ENCODE measurements at places on chromosomes 13 and 19.

- DNase-seq = no peak
Measured at GRCh38 chr13:33111414-33112110, 95.3 kb downstream of the KL start.

GRCh38 chr13:51047434-51048165, 63.5 kb downstream of the C13orf42 start:
- no peak for DNase-seq

DNA sequence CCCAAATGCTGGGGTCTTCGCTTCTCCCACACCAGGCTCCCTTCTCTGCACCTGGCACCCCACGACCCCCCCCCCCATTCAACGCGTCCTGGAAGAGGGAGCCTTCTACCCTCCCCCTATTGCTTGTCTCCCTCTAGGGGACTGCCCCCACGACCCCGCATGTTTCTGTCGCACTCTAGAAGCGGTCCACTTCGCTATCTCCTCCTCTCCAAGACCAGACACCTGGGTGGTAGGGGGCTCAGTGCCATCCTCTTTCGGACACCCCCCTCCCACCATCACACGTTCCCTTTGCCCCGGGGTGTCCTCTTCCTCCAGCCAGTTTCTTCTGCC, 1.5 kb downstream of the TGFB1 start:
- DNase-seq = no peak

GRCh38 chr13:54949735-54950134, 1921.1 kb downstream of the OLFM4 start:
- DNase-seq = no peak

GRCh38 chr13:33322965-33323668, 37.6 kb upstream of the STARD13 start:
- DNase-seq = no peak

GRCh38 chr13:112955271-112955937, 13.6 kb upstream of the MCF2L start:
- no peak for DNase-seq

- no peak for DNase-seq
Measured at GRCh38 chr13:51603716-51604115, 19.5 kb downstream of the WDFY2 start.

GRCh38 chr19:10800488-10800887, 35.5 kb downstream of the TMED1 start:
- DNase-seq = no peak

- no peak for DNase-seq
Measured at GRCh38 chr13:29101409-29101808, 281.3 kb downstream of the MTUS2 start.

DNA sequence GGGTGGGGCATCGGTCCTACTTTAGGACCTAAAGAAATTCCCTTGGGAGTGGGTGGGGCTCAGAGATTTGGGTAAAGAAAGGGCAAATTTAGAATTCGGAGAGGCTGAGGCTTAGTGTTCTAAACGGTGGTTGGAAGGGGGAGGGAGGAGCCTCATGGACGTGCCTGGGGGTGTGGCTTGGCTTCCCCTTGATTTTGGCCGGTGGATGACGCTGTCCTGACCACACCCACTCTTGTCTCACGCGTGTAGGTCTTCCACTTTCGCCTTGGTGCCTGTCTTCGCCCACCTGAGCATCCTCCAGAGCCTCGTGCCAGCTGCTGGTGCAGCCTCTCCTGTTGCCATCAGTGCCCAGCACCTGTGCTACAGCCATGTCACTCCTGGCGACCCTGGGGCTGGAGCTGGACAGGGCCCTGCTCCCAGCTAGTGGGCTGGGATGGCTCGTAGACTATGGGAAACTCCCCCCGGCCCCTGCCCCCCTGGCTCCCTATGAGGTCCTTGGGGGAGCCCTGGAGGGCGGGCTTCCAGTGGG, 1.2 kb upstream of the NUP62 start:
- DNase-seq = no peak

DNA sequence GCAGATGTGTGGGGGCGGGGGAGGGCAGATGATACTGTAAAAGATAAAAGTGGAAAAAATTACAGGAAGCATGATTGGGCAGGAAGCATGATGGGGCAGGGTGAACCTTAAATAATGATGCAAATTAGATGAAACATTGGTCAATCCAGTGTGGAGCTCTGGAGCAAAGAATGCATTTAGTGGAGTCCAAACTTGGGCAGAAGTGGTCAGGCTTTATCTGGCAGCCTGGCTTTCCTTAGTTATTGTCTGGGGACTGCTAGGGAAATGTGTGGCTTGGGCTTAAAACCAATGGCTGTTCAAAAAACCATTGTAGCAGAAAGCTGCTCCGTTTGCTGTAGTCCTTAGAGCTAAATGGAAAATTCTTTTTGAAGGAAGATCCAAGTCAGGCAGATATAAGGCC, 1077.3 kb upstream of the MIR17HG start:
- no peak for DNase-seq

GRCh38 chr19:42465827-42466280, 23.1 kb upstream of the CXCL17 start:
- DNase-seq = no peak

DNA sequence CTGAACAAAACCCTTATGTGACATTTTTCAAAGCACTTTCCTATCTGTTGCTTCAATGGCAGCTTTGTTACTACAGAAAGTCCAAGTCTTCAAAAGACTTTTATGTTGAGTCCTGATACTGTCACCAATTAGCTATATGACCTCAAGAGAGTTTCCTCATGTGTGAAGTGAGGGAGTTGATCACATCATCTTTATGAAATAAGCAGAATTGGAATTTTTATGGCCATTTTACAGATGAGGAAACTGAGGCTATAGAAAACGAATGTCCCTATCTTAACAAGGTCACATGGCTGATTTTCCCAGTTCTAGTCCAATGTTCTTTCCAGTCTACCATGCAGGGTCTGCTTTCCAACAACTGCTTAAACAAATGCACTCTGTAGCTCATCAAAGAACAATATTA, 2.6 kb downstream of the TNFRSF19 start:
- no peak for DNase-seq

- DNase-seq = no peak
Measured at GRCh38 chr13:41017159-41017558, 2.0 kb downstream of the ELF1 start.

GRCh38 chr13:40908546-40908945, 110.6 kb downstream of the ELF1 start:
- DNase-seq = no peak

GRCh38 chr19:18282021-18282787, 782 bp upstream of the JUND start:
- no peak for DNase-seq

DNA sequence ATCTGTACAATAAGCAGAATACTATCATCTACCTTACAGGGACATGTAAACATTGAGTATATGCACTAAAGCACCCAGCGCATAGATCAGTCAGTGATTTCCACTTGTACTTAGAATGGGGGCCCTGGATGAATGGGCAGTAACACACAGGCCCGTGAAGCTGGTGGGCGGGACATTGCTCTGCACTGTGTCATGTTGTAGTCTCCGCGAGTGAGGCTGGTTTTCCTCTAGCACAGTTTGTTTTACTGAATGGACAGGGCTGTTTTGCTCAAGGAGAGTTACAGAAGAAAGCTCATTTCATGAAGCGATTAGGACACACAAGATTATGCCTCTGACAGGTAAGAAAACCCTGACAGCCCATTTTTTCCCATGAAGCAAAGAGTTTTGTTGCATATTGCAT, 86.4 kb upstream of the SOX21 start:
- DNase-seq = no peak

- DNase-seq = no peak
Measured at GRCh38 chr19:18800079-18800478, 9.0 kb upstream of the COMP start.

DNA sequence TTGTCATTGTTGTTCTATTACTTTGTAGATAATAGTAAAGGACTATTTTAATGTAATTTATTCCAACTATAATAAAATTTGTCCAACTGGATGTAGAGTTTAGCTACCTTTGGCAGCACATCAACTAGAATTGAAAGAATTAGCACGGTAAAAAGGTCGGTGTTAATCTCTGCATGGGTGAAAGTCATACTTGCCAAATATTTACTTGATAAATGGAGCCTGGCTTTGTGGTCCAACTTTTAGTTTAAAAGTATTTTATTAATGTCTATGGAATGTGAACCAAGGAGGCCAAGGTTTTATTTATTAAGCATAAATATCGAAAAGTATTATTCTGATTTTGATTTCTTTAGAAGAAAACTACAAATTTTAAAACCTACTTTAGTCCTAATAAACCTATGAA, 1389.0 kb downstream of the PCDH9 start:
- DNase-seq = no peak

GRCh38 chr19:31535691-31536460, 186.6 kb upstream of the TSHZ3 start:
- DNase-seq = no peak

DNA sequence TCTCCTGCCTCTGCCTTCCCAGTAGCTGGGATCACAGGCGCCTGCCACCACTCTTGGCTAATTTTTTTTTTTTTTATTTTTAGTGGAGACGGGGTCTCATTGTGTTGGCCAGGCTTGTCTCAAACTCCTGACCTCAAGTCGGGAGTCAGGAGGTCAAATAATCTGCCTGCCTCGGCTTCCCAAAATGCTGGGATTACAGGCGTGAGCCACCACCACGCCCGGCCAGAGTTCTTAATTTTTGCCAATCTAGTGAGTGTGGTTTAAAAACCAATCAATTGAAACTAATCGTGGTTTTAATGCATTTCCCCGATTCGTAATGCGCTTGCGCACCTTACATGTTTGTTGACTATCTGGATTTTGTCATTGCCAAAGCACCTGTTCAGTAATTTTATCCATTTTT, 37.0 kb downstream of the SKA3 start:
- DNase-seq = no peak

- no peak for DNase-seq
Measured at GRCh38 chr19:13400296-13400695, 106.0 kb downstream of the CACNA1A start.

DNA sequence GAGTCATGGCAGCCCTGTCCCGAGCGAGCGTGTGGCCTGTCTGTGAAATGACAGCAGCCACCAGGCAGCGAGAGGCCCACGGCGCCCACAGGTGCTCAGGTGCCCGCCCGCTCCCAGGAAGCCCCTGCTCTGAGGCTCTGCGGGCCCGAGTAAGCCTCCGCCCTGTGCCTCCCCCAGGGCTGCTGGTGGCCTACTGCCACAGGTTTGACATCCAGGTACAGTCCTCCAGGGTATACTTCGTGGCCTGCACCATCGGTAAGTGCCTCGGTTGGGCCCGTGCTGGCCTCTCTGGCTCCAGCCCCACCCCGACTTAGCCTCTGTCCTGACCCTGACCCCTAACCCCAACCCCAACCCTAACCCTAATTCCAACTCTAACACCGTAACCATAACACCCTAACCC, 15.0 kb upstream of the TMPRSS9 start:
- no peak for DNase-seq

DNA sequence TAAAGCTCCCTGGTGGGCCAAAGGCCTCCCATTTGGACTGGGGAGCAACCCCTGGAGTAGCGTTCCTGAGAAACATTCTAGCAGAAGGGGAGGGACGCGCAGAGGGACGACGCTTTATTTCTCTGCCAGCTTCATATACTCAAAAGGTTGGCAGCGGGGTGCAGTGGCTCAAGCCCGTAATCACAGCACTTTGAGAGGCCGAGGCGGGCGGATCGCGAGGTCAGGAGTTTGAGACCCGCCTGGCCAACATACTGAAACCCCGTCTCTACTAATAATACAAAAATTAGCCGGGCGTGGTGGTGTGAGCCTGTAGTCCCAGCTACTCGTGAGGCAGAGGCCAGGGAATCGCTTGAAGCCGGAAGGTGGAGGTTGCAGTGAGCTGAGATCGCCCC, 16.8 kb downstream of the RB1 start:
- no peak for DNase-seq

DNA sequence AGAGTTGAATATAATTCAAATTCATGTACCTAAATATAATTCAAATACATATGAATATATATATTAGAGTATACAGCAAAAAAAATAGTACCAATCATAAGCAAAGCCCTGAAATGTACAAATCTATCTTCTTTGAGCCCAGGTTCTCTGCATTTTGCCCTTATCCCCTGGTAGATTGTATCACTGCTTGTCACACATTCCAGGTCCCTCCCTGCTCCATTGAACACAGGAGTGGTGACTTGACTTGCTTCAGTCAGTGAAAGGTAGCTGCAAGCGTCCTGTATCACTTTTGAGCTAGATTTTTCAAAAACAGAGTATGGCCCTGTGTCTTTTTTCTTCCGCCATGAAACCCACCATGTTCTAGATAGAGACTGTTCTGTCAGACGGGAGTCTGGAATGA, 369.4 kb downstream of the LIG4 start:
- no peak for DNase-seq

GRCh38 chr13:51539887-51540286, 44.4 kb upstream of the WDFY2 start:
- DNase-seq = no peak

- DNase-seq = no peak
Measured at GRCh38 chr19:19218911-19219310, 7.2 kb downstream of the NCAN start.

DNA sequence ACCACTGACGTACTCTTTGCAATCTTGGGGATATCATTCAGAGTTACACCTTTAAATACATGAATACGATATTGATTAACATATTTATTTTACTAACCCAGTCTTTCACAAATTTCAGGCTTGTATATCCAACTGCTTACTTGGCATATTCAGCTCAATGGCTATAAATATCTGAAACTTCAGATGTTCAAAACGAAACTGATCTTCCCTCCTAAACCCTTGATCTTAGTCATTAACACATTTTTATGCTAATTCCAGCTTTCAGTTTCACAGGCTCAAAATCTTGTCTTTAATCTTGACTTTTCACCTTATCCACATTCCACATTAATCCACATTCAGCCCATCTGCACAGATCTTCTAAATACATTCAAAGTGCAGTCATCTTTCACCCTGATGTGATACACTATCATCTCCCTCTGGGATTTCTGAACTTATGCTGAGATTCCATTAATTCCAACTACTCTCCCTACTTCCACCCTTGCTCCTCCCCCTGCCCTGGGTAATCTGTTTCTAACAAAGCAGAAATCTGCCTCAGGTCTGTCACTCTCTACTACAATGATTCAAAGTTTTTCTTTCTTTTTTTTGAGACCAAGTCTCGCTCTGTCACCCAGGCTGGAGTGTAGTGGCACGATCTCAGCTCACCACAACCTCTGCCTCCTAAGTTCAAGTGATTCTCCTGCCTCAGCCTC, 387.2 kb downstream of the GPC5 start:
- no peak for DNase-seq

- no peak for DNase-seq
Measured at GRCh38 chr13:103097366-103097928, 31.2 kb upstream of the SLC10A2 start.

GRCh38 chr13:59542303-59542702, 621.4 kb downstream of the DIAPH3 start:
- no peak for DNase-seq

GRCh38 chr13:112434937-112435523, 58.9 kb downstream of the SPACA7 start:
- no peak for DNase-seq

Measured in activated CD4-positive, alpha-beta T cell treated with anti-CD3 and anti-CD28 coated beads for 4 hours (primary cell).